ENCODE measurements at places on chromosomes 3 and 15.

DNA sequence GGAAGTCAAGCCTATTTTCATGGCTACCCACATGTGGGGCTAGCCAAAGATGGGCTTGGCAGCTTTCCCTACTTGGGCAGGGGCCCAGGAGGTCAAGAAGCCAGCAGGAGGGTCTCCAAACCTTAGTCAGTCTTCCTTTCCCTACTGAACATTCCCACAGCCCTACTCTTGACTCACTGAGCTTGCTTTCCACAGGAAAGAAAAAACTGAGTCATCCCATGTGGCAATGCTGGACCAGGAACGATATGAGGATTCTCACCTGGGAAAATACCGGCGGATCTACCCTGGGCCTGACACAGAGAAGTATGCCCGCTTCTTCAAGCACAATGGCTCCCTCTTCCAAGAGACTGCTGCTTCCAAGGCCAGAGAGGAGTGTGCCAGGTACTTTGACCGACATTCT, 3.7 kb upstream of the NGRN start:
- no peak for DNase-seq

- DNase-seq, result no peak
Measured at GRCh38 chr15:85543741-85544155, 163.3 kb downstream of the AKAP13 start.

GRCh38 chr15:59736181-59736580, 47.1 kb upstream of the BNIP2 start:
- no peak for DNase-seq

GRCh38 chr15:86590461-86590860, 510.8 kb downstream of the AGBL1 start:
- no peak for DNase-seq

DNA sequence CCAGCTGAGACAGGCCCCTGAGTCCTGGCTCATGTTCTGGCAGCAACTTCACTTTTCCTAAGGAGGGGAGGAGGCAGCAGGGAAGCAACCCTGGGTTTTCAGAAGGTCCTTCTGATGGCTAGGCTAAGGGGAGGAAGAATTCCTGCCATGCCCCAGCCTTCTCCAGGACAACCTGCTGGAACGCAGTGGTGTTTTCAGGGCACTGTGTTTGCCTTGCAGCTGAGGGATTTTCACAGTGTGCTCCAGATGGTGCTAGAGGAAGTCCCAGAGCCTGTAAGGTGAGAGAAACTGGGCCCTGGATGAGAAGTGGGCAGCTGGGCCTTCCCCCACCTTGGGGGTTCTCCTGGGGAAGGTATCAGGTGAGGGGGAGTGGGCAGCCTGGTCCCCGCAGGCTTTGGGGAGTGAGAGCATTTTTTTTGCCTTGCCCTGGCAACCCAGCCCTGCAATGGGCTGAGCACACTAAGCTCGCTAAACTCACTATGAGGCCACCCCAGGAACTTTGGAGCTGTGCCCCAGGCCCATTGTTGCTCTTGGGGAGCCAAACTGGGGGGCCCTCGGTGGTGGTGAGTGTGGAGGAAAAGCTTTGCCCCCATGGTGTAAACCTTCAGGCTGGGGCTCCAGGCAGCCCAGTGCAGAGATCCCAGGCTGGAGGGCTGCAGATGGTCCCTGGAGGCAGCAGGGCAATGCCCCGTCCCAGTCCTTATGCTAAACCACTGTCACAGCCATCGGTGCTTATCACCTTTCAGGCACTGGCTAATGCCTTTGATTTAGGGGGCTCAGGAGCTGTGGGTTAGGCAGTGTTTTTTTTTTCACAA, 41.1 kb downstream of the ACAA1 start:
- no peak for DNase-seq

GRCh38 chr3:133890972-133891644, 4.6 kb downstream of the RAB6B start:
- no peak for DNase-seq

DNA sequence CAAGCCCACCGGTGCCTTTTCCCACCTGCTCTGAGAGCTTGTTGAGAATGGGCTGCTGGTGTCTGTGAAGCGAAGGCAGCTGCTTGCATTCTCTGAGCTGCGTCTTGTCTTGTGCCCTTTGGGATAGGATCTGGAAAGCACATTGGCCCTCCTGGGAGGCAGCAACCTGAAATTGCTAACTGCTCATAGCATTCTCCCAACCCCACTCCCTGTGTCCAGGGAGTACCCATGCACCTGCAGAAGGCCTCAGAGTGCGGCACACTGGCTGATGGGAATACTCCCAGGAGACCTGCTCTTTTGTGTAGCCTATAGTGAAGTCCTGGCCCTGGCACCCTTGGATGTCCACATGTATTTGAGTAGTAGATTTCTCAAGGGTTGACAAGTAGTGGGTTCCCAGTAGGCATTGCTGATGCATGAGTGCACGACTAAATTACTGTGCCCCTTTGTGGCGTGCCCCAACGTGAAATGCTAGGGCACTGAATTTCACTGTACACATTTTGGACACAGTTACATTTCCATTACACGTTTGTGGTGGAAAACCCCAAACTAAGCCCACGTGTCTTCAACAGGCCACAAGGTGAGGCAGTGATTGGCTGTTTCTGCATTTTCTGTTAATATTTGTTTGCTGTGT, 3.7 kb downstream of the EPHB1 start:
- no peak for DNase-seq

GRCh38 chr3:150870406-150870805, 34.8 kb downstream of the MINDY4B start:
- no peak for DNase-seq

DNA sequence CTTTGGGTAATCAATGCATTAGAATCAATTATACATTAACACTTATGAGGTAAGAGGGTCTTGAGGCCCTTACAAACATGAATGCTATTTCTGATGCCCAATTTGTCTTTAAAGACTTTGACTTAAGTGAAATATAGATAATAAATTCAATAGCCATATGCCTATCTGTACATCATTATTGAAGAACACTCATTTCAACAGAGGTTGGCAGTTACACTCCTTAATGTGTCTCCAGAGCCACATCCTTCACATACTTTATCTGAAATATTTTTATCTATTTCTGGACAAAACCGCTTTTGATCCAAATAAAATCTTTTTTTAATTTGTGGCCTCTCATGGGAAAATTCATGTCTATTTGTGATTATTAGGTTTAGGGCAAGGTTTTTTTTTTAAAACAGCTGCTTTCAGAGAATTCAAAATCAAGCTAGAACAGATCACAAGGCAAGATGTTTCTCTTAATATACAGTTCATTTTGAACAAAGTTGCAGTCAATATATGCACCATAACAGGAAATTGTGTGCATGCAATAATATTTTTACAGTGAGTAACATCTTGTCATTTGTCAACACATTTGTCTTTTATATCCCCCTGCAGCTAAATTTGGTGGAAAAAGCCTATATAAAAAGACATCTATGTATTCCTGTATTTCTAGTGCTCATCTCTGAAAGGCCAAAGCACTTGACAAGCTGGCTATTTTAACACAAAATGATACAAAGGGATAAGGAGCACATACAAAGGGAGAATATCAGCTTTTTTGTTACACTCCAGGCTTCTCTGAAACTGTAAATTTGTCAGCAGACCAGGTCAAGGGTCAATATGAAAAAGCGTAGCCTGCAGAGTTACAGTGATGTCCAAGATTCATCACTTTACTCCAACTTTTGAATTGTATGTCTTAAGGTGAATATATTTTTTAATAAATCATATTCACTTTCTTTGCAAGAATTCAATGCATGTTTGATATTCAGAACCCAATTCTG, 146.2 kb upstream of the DPH6 start:
- DNase-seq, result no peak

DNA sequence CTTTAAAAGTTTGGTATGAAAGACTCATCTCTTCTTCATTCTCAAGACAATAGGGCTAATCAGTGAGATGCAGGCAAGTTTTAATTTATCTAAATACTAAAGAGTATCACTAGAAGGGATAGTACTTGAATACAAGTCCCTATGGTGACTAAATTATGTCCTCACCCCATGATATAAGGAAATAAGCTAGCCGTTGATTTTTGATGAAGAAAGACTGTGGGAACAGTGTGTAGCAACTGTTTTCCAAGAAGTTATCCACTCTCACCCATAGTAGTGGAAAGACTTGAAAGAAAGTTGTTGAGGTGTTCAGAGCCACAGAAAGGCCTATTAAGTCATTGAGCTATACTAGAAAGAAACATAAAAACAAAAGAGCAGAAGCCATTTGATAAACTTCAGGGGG, 36.7 kb downstream of the PIK3CA start:
- DNase-seq, result no peak

- DNase-seq, result no peak
Measured at GRCh38 chr3:32147509-32147908, 41.1 kb downstream of the GPD1L start.

GRCh38 chr3:130820976-130821375, 72.9 kb upstream of the ATP2C1 start:
- peak; percentile 24 for DNase-seq

DNA sequence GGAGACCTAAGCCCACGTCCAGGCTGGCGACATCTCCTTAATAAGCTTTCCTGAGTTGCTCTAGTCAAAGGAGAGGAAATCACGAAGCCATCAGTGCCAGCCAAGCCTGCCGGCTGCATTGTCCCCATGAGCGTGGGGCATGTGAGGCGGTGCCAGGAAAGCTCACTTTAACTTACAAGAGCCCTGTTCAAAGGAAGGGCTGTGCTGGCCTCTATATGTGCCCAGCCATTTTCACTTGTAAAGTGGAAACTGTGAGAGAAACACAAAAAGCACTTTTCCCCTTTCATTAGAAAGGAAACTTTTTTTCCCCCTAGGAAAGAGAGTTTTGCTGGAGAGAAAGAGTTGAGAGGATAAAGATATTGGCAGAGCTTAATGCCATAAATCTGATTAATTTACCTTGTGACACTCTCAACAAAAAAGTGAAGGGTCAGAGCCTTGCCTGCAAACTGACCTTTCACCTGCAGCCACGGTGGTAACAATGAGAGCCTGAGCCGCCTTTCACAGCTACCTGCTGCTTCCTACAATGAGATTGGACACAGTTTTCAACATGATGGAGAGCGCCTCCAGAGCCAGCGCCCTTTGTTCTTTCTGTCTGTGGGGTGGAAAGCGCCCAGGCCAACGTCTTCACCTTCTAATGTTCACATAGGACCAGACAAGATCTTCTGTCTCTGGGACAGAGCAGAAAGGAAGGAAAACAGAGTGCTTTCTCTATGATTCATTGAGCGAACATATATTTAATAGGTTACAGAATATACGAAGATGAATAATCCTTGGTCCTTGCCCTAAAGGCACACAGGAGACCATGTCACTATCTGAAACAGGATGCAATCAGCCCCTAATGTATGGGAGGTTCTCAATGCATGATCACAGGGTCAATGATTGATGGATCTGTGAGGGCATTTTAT, 233.1 kb upstream of the HES1 start:
- no peak for DNase-seq

DNA sequence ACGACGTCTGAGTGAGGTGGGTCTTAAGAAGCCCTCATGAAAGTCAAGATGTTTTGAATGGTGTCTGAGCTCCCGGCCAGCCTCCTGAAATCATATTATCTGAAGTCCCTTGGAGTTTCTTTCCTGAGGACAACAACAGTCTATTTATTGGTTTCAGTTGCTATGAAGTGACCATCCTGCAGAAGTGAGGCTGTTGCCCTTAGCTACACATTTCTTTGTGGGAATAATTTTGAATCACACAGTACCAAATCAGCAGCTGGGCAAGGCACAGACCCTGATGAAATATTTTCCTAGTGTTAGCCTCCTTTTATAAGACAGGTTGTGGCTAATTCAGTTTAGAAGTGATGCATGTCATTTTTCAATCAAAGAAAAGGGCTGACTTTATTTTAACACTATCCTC, 220.7 kb upstream of the AZI2 start:
- DNase-seq, result no peak

DNA sequence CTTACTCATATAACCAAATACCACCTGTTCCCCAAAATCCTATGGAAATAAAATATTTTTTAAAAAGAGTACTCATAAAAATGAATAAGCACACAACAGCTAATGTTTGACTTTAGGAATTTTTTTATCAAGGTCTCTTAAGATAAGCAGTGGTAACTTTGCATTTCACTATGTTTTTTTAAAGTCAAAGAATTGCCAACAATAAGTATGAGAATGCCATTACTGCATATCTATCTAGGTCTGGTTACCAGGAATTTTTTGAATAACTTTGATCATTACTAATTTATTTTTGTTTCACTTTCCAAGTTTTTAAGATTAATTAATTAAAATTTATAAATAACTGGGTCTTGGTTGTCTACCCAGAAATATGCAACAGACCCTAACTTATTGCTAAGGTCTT, 41.5 kb downstream of the PLSCR4 start:
- no peak for DNase-seq

- DNase-seq, result peak; percentile 36
Measured at GRCh38 chr3:193605876-193606275, 12.9 kb downstream of the OPA1 start.

DNA sequence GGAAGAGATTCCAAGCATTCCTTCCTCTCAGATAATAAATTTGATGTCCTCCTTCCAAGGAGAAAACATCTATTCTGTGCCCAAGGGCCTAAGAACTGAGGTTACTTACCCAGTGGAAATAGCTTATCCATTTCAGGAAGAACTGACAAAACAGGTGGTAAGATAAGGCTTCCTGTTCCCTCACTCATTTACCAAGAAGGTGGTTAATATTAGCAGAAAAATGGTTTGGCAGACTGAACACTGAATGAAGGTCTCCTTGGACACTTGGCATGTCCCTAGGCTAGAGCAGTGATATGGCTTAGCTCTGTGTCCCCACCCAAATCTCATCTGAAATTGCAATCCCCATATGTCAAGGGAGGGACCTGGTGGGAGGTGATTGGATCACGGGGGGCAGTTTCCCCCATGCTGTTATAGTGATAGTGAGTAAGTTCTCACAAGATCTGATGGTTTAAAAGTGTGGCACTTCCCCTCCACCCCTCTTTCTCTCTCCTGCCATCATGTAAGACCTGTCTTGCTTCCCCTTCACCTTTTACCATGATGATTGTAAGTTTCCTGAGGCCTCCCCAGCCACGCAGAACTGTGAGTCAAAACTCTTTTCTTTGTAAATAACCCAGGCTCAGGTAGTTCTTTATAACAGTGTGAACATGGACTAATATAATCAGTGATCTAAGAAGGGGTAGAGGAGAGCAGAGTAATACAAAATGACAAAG, 127.4 kb downstream of the ST8SIA2 start:
- no peak for DNase-seq

DNA sequence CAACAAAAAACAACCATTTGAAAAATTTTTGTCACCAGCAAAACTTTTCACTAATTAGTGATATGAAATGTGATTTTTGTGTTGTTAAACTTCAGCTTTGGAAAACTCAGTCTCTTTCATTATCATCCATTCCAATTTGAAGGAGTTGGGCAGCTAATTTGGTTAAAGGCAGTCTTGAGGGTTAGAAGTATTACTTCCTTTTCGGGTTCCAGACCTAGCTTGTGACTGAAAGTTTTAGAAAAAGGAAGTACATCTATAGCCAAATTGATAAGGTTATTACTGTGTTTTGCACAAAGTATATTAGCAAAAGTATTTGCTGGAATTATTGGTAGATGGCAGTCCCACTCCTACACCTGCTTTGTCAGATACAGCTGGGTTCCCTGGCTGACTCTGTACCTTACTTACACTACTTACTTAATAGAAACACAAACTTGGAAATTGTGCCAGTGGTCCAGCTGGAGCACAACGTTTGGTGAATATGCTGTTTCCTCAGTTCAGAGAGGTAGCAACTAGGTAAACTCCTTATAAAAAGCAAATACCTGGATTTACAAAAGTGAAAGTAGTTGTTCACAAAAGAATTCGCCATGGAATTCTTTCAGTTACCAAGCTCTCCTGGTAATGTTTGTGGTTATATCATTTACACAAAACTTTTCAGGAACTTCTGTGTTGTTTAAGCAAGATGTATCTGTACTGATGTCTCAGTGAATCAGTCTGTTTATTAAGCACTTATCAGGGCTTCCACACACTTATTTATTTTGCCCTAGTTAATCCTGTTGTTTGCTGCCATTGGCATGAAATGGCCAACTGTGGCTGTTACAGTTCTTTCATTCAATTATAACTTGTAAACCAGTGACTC, 31.6 kb downstream of the TIPARP start:
- no peak for DNase-seq

Data from fibroblast of the conjunctiva (primary cell).